Activated CD4-positive, alpha-beta T cell treated with anti-CD3 and anti-CD28 coated beads, Interleukin-2, Interleukin-6, amounts not matched to agents 100 ng/mL and 50 ng/mL, durations not matched to agents 16 hours and 8 hours (primary cell): ENCODE measurements at places on chromosomes 6 and 20.

- DNase-seq = peak; percentile 61
Observed at GRCh38 chr6:7615611-7616383, 25.8 kb downstream of the SNRNP48 start.

GRCh38 chr20:78338-78737 is 9.1 kb upstream of the DEFB125 start:
- no peak for DNase-seq

GRCh38 chr6:140897349-140897748 is 1235.4 kb upstream of the GJE1 start:
- DNase-seq = no peak

DNA sequence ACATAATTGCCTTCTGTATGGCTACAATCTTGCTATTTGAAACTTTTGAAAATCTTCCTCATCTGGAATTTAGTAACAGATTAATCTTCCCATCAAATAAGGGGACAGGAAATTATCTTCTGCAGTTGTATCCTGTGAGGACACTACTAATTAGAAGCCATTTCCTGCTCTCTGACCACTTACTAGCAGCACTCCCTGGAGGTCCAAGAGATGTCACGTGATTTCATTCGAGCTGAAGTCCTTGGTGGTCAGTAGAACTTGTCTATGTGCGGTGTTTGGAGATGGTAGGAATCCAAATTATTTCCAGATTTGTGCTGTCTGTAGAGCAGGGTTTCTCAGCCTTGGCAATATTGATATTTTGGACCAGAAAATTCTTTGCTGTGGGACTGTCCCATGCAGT is 202.5 kb downstream of the TFAP2B start:
- DNase-seq = no peak

- peak; percentile 54 for DNase-seq
Observed at GRCh38 chr6:24666097-24666640, 530 bp downstream of the TDP2 start.

- no peak for DNase-seq
Observed at GRCh38 chr20:37161830-37162549, 17.1 kb upstream of the RPN2 start.
